ENCODE measurements at places on chromosomes 5 and 9.

DNA sequence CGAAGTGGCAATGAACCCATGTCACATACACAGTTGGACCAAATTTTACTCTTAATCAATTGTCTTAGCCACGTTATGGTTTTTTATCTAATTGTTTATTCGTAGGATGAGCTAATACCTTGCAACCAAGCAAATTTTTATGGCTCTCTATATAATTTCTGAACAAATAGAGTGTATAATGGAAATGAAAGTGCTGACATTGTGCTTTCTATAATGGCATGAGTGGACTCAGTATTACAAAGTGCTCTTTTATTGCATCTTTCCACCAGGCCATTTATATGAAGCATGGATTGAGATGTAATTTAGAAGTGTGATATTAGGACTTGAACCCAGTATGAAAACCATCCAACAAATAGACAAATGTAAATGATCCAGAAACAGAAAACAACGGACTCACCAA, 1096.0 kb downstream of the DTWD2 start:
- DNase-seq, result no peak

- DNase-seq, result no peak
These were observed 140.0 kb downstream of the BARX1 start for GRCh38 chr9:93815135-93815534.

DNA sequence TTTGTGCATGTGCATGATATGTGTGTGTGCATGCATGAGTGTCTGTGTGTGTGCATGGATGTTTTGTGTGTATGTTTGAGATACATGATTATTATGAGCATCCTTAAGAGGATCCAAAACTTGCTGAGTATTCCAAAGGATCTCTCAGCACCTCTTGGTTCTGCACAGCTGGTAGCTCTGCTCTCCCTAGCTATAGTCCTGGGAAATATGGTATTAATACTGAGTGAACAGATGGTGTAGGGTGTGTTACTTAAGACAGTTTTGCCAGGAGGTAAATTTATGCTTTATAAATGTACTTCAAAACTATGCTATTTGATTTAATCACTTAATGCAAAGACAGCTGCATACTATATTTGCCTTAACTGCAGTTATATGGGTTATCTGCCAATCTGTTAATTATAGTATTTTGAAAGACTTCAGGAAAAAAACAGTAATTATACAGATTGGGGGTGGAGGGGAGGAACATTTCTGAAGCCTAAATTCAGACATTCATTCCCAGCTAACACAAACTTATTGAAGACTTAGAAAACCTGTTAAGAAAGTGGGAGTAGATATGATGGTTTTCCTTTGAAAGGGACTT, 215.5 kb downstream of the MPDZ start:
- no peak for DNase-seq

GRCh38 chr5:115507681-115508080, 36.9 kb downstream of the FEM1C start:
- DNase-seq, result no peak

GRCh38 chr5:90131383-90132133, 278.0 kb downstream of the CETN3 start:
- no peak for DNase-seq

GRCh38 chr9:127937056-127937387, 632 bp downstream of the DPM2 start:
- no peak for DNase-seq

GRCh38 chr9:97387936-97388684, 23.8 kb upstream of the TDRD7 start:
- no peak for DNase-seq

DNA sequence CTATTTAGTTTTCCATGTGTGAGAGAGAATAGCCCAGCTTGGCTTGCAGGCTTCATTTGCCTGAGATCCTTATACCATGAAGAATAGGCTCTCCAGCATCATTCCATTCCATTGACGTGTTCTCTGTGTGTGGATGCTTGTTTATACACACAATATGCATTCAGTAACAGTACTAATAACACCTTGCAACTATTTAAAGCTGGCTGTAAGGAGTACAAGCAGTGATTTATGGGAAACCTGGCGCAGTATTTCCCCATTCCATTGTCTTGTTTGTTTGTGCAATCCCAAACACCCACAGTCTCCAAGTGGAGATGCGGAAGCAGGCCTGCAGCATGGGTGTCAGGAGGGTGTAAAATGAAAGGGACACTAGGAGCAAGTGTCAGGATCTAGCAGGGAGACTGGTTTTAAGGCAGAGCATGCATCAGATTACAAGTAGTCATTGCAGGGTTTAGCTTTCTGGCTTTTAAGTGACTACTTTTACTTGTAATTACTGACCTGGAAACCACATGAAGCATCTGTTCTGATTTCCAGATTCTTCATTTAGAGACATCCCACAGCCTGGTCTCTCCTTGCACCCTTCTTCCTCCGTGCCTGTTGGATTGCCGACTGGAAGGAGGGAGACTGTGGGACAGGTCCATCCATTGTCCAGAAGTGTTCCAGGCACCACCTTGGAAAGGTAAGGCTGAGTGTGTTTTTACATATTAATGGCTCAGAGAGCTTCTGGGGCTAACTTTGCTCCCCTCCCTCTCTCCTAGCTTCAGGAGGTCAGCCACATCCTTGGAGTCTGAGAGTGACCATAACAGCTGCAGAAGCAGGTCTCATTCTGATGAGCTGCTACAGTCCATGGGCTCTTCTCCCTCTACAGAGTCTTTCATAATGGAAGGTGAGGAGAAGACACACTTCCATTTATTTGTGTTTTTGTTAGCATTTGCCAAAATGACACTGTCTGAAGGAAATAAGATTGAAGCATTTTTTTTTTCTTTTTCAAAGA, 241.6 kb downstream of the ARHGEF28 start:
- DNase-seq, result no peak

- no peak for DNase-seq
These were observed 32.0 kb downstream of the MACROH2A1 start for GRCh38 chr5:135367076-135367475.

GRCh38 chr9:137041124-137041523, 4.9 kb downstream of the NPDC1 start:
- no peak for DNase-seq

- DNase-seq, result no peak
These were observed 66.4 kb downstream of the NFIB start for GRCh38 chr9:14247577-14247976.

DNA sequence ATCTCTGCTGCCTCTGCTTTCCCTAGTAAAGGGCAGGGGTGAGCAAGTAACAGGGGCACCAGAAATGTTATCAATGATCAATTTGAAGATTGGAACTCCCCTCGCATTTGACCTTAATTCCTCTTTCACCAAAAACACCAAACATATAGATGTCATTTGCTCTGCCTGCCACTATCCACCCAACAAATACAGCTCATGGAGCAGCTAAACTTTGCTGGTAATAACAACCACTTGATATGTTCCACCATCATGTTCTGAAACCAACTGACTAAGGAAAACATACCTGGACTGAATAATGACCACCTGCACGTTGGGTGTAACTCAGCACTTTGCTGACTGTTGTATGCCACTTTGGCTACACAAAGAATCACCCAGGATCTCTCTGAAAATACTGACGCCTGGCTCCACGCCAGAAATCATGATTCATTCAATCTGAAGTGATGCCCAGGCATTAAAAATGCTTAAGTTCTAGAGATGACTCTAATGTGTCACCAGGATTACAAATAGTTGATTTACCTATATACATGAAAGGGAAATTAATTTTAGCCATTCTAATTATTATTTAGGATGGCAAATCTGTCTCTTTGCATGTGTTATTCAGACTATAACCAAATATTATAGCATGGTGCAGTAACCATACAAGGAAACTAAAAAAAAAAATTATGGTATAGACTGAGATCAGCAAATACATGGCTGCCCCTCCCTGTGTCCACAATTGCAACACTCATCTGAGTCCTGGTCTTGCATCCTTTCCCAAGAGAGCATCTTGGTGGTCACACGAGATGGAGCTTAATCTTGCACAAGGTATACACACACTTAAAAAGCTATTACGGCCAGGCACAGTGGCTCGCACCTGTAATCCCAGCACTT, 43.1 kb upstream of the TTC39B start:
- DNase-seq, result no peak

GRCh38 chr9:128087262-128087661, 19.2 kb downstream of the SLC25A25 start:
- no peak for DNase-seq

DNA sequence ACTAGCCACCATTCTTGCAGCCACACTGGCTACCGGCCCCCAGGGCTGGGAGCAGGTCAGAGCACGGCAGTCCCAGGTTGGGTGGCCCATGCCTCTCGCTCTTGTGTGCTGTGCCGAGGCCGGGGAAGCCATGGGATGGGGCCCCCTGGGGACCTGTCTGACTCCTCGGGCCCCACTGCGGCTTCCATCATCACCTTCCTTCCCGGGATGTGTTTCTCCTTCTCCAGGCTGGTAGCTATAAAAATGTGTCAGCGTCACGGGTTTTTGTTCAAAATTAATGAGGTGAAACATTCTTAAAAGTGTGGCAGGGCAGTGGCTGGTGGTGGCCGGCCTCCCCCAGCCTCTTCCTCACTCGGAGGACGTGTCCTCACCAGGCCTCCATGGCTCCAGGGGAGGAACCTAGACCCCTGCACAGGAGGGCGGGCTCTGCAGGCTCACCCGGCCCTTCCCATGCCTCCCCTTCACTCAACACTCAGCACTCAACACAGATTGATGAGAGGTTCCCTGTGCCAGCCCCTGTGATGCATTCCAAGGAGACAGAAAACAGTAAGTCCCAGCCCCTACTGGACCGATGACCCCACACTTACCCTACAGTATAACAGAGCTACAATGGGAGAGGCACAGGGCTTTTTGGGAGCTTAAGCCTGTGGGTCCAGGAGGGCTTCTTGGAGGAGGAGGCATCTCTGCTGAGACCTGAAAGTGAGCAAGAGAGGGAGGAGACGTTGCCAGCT, 43.2 kb downstream of the PTGES start:
- DNase-seq, result no peak

GRCh38 chr5:159240301-159240870, 22.7 kb upstream of the UBLCP1 start:
- DNase-seq, result no peak

- DNase-seq, result no peak
These were observed 88.8 kb upstream of the DMRT1 start for GRCh38 chr9:752681-753200.

DNA sequence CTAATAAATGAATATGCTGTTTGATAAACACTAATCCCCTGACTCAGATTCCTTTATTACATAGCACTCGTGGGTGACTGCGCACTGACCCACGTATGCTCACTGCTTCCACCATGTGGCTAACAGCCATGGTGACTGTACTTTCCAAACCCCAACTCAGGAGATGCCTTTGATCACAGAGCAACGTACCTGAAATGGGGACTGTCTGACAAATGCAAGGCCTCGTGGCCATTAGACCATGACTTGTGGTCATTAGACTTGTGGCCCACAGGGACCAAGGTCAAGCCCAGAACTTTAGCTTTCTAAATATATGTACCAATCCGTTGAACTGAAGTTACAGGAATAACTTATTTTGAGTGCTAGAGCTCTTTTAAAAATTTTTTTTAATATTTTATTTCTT, 46.6 kb downstream of the CYFIP2 start:
- DNase-seq, result no peak

DNA sequence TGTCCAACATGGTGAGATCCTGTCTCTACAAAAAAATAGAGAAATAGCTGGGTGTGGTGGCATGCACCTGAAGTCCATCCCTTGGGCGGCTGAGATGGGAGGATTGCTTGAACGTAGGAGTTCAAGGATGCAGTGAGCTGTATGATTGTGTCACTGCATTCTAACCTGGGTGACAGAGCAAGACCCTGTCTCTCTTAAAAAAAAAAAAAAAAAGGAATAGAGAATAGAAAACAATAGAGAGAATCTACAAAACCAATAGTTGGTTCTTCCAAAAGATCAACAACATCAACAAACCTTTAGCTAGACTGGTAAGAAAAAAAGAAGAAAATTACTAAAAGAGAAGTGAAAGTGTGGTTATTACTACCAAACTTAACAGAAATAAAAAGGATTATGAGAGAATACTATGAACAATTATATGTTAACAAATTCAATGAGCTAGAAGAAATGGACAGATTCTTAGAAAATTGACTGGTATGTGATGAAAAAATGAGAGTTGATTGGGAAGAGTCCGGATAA, 8.1 kb upstream of the SLC38A9 start:
- DNase-seq, result no peak

- DNase-seq, result no peak
These were observed 38.6 kb downstream of the CRB2 start for GRCh38 chr9:123394291-123395235.

- no peak for DNase-seq
These were observed 222.2 kb upstream of the IRX1 start for GRCh38 chr5:3373391-3373790.

- DNase-seq, result no peak
These were observed 8.6 kb downstream of the RAPGEF1 start for GRCh38 chr9:131731237-131731636.

- DNase-seq, result no peak
These were observed 1.3 kb downstream of the NIPBL start for GRCh38 chr5:36877667-36878391.

DNA sequence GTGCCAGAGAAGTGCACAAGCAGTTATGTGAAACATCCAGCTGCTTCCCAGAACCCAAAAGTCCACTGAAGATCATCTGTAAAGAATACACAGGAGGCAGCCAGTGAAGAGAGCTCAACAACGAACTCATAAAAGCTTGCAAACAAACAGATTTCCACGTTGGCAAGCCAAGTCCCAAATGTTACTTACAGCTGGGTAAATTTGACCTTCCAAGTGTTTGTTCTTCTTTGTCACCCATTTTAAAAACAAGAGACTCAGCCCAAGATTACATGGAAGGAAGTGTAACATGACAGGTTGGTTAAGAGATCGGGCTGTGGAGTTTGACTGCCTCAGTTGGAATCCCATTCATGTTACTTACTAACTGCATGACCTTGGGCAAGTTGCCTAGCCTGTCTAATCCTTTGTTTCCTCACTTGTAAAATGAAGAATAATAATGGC, 174.9 kb upstream of the PAPPA start:
- DNase-seq, result no peak

- no peak for DNase-seq
These were observed 543.9 kb upstream of the SEMA6A start for GRCh38 chr5:117118499-117118898.

DNA sequence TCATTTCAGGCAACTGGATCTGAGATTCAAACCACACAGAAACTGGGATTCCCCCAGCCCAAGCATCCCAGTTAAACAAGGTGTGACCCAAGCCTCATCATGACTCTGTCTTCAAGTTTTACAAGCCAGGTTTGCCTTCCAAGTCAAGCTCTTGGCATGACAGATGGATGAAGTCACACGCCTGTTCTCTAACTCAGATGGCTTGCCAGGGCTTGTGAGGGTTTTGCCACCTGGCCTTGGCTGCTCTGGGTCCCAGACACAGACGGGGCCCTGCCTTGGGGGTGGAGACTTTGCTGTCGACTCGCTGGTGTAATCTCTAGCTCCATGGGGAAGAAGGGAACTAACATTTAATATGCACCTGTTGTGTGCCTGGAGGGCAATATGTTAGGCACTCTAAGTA, 95.8 kb upstream of the RARS1 start:
- no peak for DNase-seq

- DNase-seq, result no peak
These were observed 51.4 kb upstream of the OLFM1 start for GRCh38 chr9:135035781-135036760.

GRCh38 chr9:99953861-99954507, 47.5 kb downstream of the STX17 start:
- DNase-seq, result no peak
